T follicular helper cell (primary cell): ENCODE measurements at places on chromosomes 6 and 20.

DNA sequence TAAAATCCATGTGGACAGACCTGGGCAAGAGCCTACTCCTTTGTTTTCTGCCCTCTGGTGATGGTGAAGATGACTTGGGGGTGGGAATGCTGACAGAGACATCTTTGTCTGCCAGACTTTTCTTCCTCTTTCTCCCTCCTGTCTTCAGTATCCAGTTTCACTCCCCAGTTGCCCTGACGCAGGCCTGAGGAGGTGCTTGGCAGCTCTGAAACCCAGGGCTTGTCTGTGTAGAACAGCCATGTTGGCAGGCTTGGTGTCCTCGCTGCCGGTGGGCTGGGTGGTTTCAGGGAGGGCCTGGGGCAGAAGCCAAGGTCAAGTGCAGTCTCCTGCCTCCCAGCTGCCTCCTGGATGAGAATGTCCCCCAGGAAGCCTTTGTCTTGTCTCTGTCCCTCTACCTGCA is 22.5 kb downstream of the CCDC167 start:
- no peak for DNase-seq

DNA sequence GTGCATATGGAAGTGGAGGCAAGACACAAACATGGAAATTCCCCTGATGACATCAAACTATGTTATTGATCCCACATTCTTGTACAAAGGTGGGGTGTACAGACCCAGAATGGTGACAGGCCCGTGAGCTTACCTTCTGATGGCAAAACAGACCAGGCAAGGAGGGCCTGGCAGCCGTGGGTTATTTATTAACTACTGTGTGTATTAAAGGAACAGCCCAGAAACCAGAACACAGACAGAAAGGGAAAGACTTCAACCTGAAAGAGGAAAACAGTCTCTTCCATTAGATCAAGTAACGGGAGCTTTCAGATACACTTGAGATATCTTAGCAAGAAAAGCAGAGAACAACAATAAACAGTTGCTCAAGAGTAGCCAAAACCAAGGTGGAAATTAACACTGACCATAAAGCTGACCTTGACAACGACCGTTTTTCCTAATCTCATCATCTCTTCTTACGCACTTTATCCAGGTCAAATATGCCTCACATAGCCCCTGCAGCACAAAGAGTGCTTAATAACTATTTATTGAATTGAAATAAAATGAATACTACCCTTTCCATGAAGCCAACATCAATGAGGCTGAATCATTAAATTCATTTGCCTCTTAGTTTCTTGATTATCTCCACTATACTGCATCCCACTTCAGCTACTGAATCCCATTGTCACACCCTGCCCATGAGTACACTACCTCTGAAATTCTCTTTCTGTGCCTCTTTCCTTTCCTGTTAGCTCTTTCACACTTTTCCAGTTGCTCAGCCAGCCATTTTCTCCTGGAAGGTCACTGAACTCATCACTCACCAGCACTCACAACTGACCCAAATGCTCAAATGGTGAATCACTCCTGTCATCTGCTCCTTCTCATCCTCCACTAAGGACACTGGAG is 67.4 kb downstream of the MOXD1 start:
- DNase-seq: no peak

DNA sequence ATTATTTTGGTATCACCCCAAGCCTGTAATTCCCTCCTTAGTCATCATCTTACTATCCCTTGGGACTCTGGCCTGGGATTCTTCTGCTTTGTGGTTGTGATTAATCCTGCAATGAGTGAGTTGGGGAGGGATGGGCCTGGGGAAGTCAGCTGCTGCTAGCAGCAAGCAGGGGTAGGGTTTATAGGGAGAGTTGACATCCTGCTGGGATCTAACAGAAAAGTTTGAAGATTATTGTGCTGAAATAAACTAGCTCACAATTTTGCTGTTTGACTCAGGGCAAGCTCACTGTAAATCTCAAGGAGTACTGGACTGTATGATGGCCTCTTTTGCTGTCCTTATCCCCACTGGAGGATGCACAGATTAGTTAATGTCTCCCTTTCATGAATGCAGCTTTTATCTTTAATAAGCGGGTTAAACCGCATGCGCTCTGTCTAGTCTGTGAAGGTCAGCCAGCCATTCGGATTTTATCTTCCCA is 83.4 kb downstream of the JARID2 start:
- DNase-seq: no peak

- no peak for DNase-seq
Measured at GRCh38 chr6:97963193-97963592, 680.2 kb upstream of the MMS22L start.

DNA sequence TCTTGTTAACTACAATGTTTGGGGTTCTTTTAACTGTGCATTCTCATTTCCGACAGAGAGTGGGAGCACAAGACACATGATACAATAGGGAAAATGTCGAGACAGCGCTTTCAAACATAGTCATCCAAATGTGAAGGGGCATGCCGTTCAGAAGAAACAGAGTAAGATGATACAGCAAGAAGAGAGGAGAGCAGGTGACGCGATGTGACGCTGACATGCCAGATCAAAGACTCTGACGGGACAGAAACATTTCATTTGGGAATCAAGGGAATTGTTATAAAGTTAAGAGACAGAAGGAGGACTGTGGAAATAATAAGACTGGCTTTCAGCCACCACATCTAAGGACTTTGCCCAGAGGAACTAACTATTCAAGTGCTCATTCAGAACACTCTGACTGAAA is 117.4 kb downstream of the FAXC start:
- DNase-seq: no peak

GRCh38 chr6:110662490-110663211 is 152.6 kb downstream of the CDK19 start:
- no peak for DNase-seq

DNA sequence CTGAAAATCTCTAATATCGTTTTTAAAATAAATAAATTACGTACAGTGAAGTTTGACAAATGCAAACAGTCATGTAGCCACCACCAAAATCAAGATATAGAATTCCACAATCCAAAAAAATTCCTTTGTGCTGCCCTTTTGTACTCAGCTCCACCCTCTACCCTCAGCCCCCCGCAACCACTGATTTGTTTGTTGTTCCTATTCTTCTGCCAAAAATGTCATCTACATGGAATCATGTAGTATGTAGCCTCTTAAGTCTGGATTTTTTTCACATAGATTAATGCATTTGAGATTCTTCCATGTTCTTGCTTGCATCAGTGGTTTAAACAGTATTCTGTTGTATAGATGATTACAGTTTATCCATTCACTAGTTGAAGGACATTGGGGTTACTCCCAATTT is 8.5 kb upstream of the REPS1 start:
- DNase-seq: no peak

DNA sequence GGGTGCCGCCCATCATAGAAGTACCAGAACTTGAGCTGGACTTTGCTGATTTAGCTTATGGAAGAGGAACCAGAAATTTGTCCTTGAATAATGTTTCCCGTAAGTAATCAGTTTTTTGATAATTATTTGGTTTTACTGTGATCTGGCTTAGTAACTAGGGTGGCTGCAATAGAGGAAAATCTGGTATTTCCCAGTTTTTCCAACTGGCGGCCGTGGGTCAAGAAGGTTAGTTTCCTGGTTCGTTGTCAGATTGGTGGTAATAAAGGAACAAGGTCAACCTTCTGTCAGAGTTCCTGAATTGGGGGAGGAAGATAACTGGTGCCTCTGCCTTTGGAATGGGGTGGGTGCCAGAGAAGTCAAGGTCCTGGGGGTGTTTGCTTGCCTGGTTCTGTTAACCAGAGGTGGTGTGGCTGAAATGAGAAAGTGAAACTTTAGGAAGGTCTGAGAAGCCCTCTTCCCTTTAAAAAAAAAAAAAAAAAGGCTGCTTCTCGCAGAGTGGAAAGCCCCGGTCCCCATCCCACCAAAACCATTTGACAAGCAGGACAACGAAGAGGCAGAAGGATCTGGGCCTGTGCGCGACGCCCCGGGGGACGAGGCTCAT is at the start of gene CALHM6:
CALHM6 (plus strand) TSS at position 45 of the 601 bp plus-strand sequence; CDS start at position 600, 555 bp downstream.
- DNase-seq: no peak

- DNase-seq: no peak
Measured at GRCh38 chr6:87465051-87465450, 7.7 kb upstream of the SLC35A1 start.

GRCh38 chr6:157985378-157986155 is 3.9 kb downstream of the SYNJ2 start:
- DNase-seq: no peak

DNA sequence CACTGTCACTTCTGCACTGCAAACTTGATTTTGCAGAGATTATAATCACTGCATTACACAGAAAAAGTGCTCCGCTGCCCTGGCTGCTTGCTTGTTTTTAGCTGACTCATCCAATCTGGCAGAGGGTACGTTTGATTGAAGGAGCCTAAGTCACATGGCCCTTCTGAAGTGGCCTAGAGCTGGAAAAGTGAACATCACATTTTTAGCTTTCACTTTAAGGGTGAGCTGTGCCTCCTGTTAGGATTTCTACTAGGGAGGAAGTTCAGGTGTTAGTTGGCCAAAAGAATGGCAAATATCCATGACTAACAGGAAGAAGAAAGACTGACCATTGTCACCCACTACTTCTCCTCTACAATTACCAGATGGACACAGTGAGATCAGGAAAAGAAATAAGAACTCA is 889.1 kb upstream of the MAP3K7 start:
- no peak for DNase-seq

DNA sequence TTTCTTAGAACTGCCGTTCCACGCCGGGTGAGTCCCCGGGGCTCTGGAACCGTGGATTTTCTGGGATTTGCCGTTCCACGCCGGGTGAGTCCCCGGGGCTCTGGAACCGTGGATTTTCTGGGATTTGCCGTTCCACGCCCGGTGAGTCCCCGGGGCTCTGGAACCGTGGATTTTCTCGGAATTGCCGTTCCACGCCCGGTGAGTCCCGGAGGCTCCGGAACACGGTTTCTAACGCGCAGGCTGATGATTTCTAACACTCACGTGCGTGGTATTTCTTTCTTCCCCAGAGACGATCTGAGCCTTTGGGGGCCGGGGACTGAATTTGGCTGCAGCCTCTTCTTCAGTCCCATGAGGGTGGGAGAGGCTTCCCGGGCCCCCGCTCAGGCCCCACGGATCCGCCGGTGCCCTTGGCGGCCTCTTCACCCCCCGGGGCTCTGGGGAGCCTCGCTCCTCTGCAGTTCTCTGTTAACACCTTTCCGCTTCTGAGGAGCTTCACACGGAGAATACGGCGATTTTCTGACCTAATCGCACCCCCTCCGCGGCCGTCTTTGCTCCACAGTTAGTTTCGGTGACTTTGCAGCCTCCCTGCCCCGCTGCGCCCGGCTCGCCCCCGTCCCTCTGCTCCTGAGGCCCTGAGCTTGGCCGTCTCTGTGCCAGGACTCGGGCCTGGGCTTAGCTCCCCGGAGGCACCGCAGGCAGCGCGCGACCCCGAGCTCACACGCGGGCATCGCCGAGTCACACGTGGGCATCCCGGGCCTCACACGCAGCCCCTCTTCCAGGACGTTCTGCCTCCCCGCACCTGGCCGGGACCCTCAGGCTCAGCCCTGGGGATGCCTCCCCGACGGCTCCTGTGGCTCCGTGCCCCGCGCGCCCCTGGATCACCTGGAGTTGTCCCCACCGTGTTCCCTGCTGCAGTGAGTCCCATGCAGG is 7.2 kb upstream of the KIF25 start:
- DNase-seq: no peak

DNA sequence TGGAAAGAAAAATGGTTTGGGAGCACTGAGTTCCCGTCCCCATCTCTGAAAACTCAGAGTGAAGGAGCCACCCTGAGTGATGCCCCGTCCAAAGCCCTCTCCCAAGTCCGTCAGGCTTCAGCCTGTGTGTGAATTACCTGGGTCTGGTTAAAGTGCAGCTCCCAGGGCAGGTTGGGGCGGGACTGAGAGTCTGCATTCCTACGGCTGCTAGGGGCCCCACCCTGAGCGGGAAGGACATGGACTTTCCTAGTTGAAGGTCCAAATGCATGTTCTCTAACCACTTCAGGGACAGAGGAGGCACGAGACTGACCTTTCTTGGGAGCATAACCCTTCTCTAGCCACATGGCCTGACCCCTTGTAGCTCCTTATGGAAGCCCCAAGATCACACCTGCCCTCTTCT is 97.2 kb downstream of the SYNDIG1 start:
- no peak for DNase-seq

- DNase-seq: no peak
Measured at GRCh38 chr6:105326216-105326615, 76.7 kb downstream of the PREP start.

DNA sequence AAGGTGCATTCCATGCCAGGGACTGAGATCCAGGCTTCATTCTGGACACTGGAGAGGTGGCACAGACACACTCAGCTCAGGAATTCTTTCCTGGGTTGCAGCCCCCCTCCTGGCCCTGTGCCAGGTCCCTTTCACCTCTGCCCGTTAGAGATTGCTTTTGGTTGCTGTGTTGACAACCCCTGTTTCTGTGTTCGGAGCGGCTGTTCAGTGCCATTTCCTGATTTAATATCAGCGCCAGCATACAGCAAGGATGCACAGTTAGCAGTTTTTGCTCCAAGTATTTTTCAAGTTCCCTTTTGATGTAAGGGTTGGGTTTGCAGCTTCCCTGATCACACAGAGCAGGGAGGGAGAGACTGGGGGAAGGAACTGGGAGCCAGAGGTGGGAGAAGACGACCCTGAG is 8.5 kb upstream of the MAFB start:
- DNase-seq: no peak

GRCh38 chr20:17993546-17993945 is 24.7 kb downstream of the MGME1 start:
- no peak for DNase-seq

DNA sequence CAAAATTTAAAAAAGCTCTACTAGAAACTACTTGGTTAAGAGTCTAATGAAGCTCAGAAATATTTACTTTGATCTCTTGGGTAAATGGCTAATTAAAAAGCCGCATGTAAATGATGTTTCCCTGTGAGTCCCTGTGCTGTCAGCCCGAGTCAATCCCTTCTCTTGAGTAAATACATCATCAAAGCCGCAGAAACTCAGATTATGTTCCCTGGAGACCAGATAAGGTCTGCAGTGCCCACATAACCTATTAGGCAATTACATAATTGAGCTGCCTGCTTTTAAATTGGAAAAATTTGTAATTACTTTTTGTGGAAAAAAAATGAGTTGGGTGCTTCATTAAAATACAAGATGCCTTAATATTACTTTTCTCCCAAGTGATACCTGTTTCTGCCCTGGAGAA is 83.1 kb downstream of the KIZ start:
- DNase-seq: no peak

GRCh38 chr6:44967481-44967880 is 360.6 kb upstream of the RUNX2 start:
- no peak for DNase-seq

GRCh38 chr6:42367353-42368011 is 84.2 kb downstream of the TRERF1 start:
- DNase-seq: no peak
